ENCODE measurements at places on chromosomes 11 and 22. TPM values are rescaled to one million over a fixed set of nuclear protein-coding genes. Genes with fewer than 3 reads are reported as not detected.

GRCh38 chr22:38298312-38299005 lies 18.8 kb downstream of the CSNK1E start:
- no peak for DNase-seq

- no peak for DNase-seq
These were observed 512 bp downstream of the SH3BP1 start for GRCh38 chr22:37639771-37640590.

DNA sequence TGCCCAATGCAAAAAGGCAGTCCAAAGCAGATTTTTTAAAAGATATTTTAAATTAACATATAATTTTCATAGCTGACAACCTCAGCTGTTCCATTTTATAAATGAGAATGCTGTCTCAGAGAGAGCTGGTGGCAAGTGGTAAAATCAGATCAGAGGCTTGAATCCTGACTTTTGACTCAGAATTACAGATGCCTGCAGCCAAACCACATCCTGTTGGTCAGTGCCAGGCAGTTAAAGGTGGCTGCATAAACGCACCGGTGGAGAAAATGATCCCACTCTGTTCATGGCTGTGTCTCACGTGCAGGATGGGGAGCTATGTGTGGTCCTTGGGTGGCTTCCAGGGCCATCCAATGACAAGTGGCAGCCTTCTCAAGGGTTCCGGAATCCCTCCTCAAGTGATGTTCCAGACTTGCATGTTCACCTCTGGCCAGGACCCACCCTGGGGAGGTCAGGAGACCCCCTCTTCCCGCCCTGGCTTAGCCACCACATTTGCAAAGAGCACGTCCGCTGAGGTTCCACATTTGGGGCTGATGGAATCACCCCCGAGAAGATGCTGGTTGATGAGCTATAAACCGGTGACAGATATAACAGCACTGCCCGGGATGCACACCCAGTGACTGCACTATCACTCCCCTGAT lies 155.5 kb downstream of the SHANK2 start:
- DNase-seq = no peak

DNA sequence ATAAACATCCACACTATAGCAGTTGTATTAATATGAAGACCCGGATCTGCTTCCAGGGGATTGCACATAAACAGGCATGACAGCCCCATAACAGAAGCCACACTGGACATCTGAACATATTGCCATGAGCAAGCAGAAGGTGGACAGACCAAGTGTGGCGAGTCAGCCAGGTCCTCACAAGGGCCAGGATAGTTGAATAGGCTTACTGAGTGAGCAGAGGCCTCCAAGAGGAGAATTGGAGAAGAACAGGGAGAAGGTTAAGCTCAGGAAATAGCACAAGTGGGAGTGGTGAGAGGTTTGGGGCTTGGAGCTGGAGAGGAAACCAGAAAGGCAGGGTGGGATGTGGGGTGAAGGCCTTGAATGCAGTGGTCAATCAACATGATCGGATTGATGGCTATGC lies 10.8 kb downstream of the SLC35C1 start:
- DNase-seq = no peak

MS4A6A gene
- total RNA-seq = 0.83 TPM

PTPRCAP gene
- 6.1 TPM for total RNA-seq
